Omental fat pad (tissue), 4 donors: ENCODE measurements at places on chromosomes 3 and 15. TPM values are rescaled to one million over a fixed set of nuclear protein-coding genes. Genes with fewer than 3 reads are reported as not detected.

ZIC4 gene
- not detected for total RNA-seq

ETV5 gene
- 23.3 TPM for total RNA-seq

CCRL2 gene
- 6.8 TPM for total RNA-seq

HTR3D gene
- total RNA-seq: not detected

POLR2H gene
- total RNA-seq: 83.0 TPM

GRCh38 chr3:41318520-41318919, 119.2 kb downstream of the CTNNB1 start:
- DNase-seq: no peak

- no peak for DNase-seq
Observed at GRCh38 chr3:171320750-171321558, 139.3 kb downstream of the TNIK start.

DNA sequence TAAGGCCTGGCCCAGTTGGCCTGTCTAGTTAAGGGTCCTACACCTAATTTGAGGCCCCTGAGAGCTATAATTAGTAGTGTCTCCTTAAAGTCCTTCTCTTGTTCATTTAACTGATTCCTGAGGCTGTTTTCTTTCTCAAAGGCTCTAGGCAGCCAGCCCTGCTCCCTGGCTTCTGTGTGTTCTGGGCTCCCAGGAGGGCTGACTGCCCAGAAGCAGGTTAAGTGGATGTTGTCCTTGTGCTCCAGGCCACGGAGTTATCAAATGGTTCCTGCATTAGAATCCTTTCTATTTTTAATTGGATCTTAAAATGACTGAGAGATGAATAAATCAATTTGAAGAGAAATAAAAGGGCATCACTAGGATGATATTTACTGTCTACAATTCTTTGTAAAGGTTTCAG, 140.0 kb downstream of the SNRK start:
- no peak for DNase-seq
